Endodermal cell (in vitro differentiated cells): ENCODE measurements at places on chromosomes 1 and 21. TPM values are rescaled to one million over a fixed set of nuclear protein-coding genes. Genes with fewer than 3 reads are reported as not detected.
A peak's percentile ranks its signal among the peaks of the same experiment; 100 is the strongest.

- no peak for DNase-seq
Measured at GRCh38 chr1:154199563-154199879, 6.6 kb downstream of the CFAP141 start.

DNA sequence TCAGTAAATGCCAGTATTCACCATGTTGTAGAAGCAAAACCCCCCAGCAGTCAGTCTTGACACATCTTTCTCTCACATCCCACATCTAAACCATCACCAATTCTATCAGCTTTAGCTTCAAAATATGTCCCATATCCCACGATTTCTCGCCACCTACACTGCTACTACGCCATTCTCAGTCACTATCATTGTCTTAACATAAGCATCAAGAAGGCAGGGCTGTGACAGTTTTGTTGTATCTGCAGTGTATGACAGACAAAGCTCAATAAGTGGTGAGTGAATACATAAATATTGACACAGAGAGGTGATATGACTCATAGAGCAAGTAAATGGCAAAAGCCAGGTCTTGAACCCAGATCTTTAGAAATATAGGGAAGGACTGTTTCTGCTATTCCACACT lies 59.9 kb downstream of the JAK1 start:
- no peak for DNase-seq

The PRRX1 gene
- not detected in 3 replicates for total RNA-seq

The AGO3 gene
- 39.8 to 44.5 TPM (median 40.2 TPM) in 3 replicates for total RNA-seq

DNA sequence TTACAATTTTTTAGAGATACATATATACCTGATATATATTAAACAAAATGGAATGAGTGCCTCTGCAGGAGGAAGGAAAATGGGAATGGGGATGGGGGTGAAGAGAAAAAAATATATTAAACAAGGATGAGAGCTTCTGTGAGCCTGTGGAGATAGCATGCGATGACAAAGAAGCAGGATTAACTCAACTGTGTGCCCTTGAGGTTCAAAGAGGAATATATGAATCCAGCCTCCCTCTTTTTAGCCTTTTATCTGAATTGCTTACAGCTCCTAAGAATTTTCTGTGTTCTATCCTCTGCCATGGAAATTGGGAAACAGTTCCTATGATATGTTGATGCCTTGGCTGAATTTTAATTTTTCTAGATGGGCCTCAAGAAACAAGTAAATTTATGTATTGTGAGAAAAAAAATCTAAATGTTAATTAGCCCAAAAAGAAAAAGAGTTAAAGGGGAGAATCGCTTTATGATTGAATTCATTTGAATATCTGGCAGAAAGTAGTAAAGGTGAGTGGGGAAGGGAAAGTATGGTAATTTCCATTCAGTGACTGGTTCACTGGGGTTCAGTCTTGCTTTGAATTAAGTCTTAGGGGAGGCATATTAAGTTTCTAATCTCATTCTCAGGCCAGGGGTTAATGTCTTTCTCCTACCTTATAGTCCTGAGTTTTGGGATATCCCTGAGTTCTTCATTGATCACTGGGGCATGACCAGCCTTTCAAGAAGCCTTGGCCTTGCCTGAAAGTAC lies 106.3 kb upstream of the HMCN1 start:
- no peak for DNase-seq

The NR1I3 gene
- total RNA-seq = 0.20 TPM in 1 of 2 replicates, not detected in the other

- no peak for DNase-seq
Measured at GRCh38 chr1:170214117-170215032, 68.6 kb downstream of the NTMT2 start.

DNA sequence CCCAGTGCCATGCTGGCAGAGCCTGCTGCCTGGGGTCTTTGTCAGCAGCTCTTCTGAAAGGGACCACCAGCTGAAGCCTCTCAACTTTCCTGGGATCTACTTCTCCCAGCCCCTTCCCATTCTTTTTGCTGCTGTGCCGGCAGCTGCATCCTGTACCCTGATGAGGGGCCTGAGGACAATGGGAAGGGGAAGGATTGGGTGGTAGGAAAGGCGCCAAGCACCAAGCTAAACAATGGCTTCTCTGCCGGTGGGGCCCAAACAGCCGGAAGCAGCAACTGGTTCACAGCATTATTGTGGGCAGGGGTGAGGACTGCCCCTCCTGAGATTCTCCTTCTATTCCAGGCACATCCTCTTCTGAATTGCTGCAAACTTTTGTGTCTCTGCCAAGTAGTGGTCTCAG lies 5.0 kb upstream of the EFCAB14 start:
- no peak for DNase-seq

- peak; percentile 61 for DNase-seq
Measured at GRCh38 chr1:166974647-166975345, 544 bp downstream of the ILDR2 start.

The HSD3B2 gene
- not detected in 3 replicates for total RNA-seq
